Esophagus (tissue), 2 donors: ENCODE measurements at places on chromosomes 7 and 10. TPM values are rescaled to one million over a fixed set of nuclear protein-coding genes. Genes with fewer than 3 reads are reported as not detected.

CCDC172 gene
- not detected for polyA plus RNA-seq

ZNF716 gene
- polyA plus RNA-seq = not detected

EBF3 gene
- 0.58 TPM for polyA plus RNA-seq

CFAP46 gene
- 0.73 TPM for polyA plus RNA-seq

SUN3 gene
- polyA plus RNA-seq = not detected

SFTPD gene
- polyA plus RNA-seq = 1.3 TPM

FKBP6 gene
- not detected for polyA plus RNA-seq

CYP51A1 gene
- polyA plus RNA-seq = 27.9 TPM

ZNF655 gene
- polyA plus RNA-seq = 56.9 TPM

COL28A1 gene
- polyA plus RNA-seq = 1.1 TPM

OR6B1 gene
- not detected for polyA plus RNA-seq

BICC1 gene
- 0.45 TPM for polyA plus RNA-seq

ITPRID1 gene
- polyA plus RNA-seq = not detected

CLDN12 gene
- polyA plus RNA-seq = 8.7 TPM

ZCCHC24 gene
- 6.5 TPM for polyA plus RNA-seq

FAM107B gene
- polyA plus RNA-seq = 24.2 TPM

INHBA gene
- 0.42 TPM for polyA plus RNA-seq

SEMA3E gene
- 0.28 TPM for polyA plus RNA-seq

AUTS2 gene
- 15.6 TPM for polyA plus RNA-seq

UPK3BL2 gene
- 13.1 TPM for polyA plus RNA-seq

SORCS3 gene
- polyA plus RNA-seq = 0.02 TPM

MRPS33 gene
- 71.4 TPM for polyA plus RNA-seq

OR2A5 gene
- polyA plus RNA-seq = not detected

CHAT gene
- not detected for polyA plus RNA-seq

GIGYF1 gene
- polyA plus RNA-seq = 28.1 TPM

SLC18A3 gene
- not detected for polyA plus RNA-seq

SPDYE1 gene
- polyA plus RNA-seq = not detected

MYPN gene
- 0.01 TPM for polyA plus RNA-seq

GRID2IP gene
- polyA plus RNA-seq = 0.39 TPM

DPYSL4 gene
- polyA plus RNA-seq = 0.52 TPM

LBX1 gene
- polyA plus RNA-seq = not detected

ELMO1 gene
- 1.5 TPM for polyA plus RNA-seq
